ENCODE measurements at places on chromosomes 2 and 18.
A peak's percentile ranks its signal among the peaks of the same experiment; 100 is the strongest.

GRCh38 chr2:113083296-113083695 lies 15.5 kb downstream of the IL1F10 start:
- no peaks in the 10 kb centered on the region for H3K36me3 ChIP-seq
- no peak overlapping the region for H3K4me3 ChIP-seq
- no peak overlapping the region for H3K27ac ChIP-seq
- peaks cover 55% of the 10 kb centered on the region for H3K27me3 ChIP-seq

DNA sequence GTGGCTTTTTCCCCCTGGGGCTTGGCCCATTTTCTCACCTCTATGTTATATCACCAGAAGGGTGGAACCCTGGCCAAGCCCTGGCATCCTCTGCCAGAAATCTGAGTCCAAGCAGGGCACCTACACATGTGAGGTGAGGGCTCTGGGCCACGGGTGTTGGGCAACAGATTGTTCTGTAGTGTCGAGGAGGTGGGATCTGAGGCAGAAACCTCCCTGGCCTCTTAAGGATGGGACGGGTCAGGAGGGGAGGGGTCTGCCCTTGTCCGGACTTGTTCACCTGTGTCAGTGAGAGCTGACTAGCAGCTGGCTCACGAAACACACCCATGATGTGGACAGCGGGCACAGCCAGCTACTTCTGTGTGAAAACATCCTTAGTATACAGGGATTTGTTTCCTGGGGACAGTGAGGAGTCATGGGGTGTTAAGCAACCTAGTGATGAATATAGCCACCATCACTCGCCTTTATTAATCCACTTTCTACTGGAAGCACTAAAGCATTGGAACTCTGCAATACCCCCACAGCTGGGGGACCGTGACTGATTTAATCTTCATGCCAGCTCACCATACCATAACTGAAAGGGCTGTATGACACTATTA lies 35.6 kb downstream of the EPAS1 start:
- H3K4me3 ChIP-seq = no peak overlapping the region
- peak; percentile 42 for DNase-seq
- no peak overlapping the region for H3K27ac ChIP-seq
- no peaks in the 10 kb centered on the region for H3K36me3 ChIP-seq
- no peaks in the 10 kb centered on the region for H3K27me3 ChIP-seq
- H3K4me1 ChIP-seq = peaks cover 49% of the 10 kb centered on the region

- H3K4me3 ChIP-seq = no peak overlapping the region
- H3K27ac ChIP-seq = no peak overlapping the region
- H3K4me1 ChIP-seq = peaks cover 3% of the 10 kb centered on the region
- no peak for DNase-seq
- no peaks in the 10 kb centered on the region for H3K27me3 ChIP-seq
- no peaks in the 10 kb centered on the region for H3K36me3 ChIP-seq
These were observed 168.7 kb upstream of the FN1 start for GRCh38 chr2:215604606-215605005.

- H3K4me1 ChIP-seq = peaks cover 2% of the 10 kb centered on the region
- H3K27ac ChIP-seq = no peak overlapping the region
- no peaks in the 10 kb centered on the region for H3K36me3 ChIP-seq
- no peak overlapping the region for H3K4me3 ChIP-seq
- no peaks in the 10 kb centered on the region for H3K27me3 ChIP-seq
These were observed 78.6 kb upstream of the GALNT5 start for GRCh38 chr2:157178874-157179273.

GRCh38 chr18:49243391-49243790 lies 217.1 kb downstream of the DYM start:
- no peaks in the 10 kb centered on the region for H3K27me3 ChIP-seq
- H3K27ac ChIP-seq = no peak overlapping the region
- H3K4me1 ChIP-seq = peaks cover 5% of the 10 kb centered on the region
- no peak for DNase-seq
- peaks cover 9% of the 10 kb centered on the region for H3K36me3 ChIP-seq

GRCh38 chr2:187576906-187577305 lies 22.7 kb upstream of the TFPI start:
- peak; percentile 23 for DNase-seq
- H3K36me3 ChIP-seq = no peaks in the 10 kb centered on the region
- H3K27me3 ChIP-seq = no peaks in the 10 kb centered on the region

- DNase-seq = no peak
- no peaks in the 10 kb centered on the region for H3K27me3 ChIP-seq
- peaks cover 1% of the 10 kb centered on the region for H3K4me1 ChIP-seq
- H3K36me3 ChIP-seq = no peaks in the 10 kb centered on the region
- no peak overlapping the region for H3K27ac ChIP-seq
These were observed 142.7 kb downstream of the FIGN start for GRCh38 chr2:163592954-163593622.

- no peak overlapping the region for H3K27ac ChIP-seq
- no peaks in the 10 kb centered on the region for H3K36me3 ChIP-seq
- H3K27me3 ChIP-seq = no peaks in the 10 kb centered on the region
These were observed 57.0 kb downstream of the EFR3B start for GRCh38 chr2:25098670-25099486.

DNA sequence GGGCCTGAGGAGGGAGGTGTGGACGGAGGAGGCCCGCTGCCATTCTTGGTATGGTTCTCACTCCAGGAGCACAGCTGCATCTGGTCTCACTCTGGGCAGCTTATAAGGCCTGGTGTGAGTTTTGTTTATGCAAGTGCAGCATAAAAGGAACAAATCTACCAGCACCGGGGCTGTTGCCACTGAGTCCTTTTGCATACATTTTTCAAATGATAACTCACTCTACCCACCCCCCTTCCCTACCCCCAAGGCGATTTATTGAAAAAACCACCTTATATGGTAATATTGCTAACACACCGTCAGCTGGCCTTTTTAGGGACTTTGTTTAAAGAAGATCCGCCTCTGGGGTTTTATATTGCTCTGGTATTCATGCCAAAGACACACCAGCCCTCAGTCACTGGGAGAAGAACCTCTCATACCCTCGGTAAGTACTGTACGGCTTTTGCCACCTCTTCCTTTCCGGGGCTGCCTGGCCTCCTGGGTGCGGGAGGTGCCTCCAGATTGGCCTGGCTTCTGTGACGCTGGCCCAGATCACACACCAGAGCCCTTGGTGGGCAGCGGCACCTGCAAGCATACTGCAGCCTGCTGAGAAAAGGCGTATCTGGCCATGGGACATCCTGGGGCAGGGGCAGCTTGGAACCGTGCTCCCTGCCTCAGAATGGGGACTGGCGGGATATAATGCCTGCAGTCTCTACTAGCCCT lies at the start of gene ACTG2:
ACTG2 (plus strand) TSS at position 378 of the 699 bp plus-strand sequence. CDS start 8,304 bp downstream, outside the sequence.
- peak within 1 kb of the TSS; percentile 34 for H3K4me3 ChIP-seq
- peaks cover 38% of the 10 kb centered on the region for H3K4me1 ChIP-seq

GRCh38 chr18:47417807-47418206 lies 166.3 kb upstream of the SKOR2 start:
- peaks cover 5% of the 10 kb centered on the region for H3K27me3 ChIP-seq
- no peak for DNase-seq
- no peaks in the 10 kb centered on the region for H3K36me3 ChIP-seq
- no peaks in the 10 kb centered on the region for H3K4me1 ChIP-seq
- H3K27ac ChIP-seq = no peak overlapping the region
- H3K4me3 ChIP-seq = peak overlapping the region; percentile 56

DNA sequence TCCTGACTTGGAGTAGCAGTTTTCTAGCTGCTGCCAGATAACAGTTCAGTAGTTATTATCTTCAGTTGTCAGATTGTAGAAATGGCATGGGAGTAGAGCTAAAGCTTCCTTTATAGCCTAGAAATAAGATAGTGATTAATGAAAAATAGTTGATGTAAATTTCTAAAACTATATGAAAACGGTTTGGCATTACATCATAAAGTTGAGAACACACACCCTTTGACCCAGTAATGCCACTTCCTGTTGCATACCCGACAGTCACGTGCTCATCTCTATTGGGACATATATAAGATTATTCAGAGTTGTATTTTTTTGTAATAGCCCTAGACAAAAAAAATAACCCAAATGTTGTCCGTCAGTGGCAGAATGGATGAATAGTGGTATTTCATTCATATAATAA lies 39.4 kb upstream of the ASB1 start:
- H3K36me3 ChIP-seq = peaks cover 17% of the 10 kb centered on the region
- no peak overlapping the region for H3K27ac ChIP-seq
- no peak overlapping the region for H3K4me3 ChIP-seq
- no peaks in the 10 kb centered on the region for H3K27me3 ChIP-seq
- no peak for DNase-seq

- H3K4me3 ChIP-seq = no peak overlapping the region
- peak; percentile 89 for DNase-seq
- no peaks in the 10 kb centered on the region for H3K36me3 ChIP-seq
- peaks cover 22% of the 10 kb centered on the region for H3K4me1 ChIP-seq
- H3K27me3 ChIP-seq = peaks cover 16% of the 10 kb centered on the region
These were observed 10.2 kb upstream of the IMP4 start for GRCh38 chr2:130332271-130333073.

GRCh38 chr2:96556441-96557330 lies 20.1 kb downstream of the ARID5A start:
- no peaks in the 10 kb centered on the region for H3K27me3 ChIP-seq
- no peak overlapping the region for H3K4me3 ChIP-seq
- H3K4me1 ChIP-seq = peaks cover 20% of the 10 kb centered on the region
- peaks cover 15% of the 10 kb centered on the region for H3K36me3 ChIP-seq
- DNase-seq = peak; percentile 71

GRCh38 chr2:117603567-117603966 lies 210.9 kb upstream of the DDX18 start:
- no peak overlapping the region for H3K27ac ChIP-seq
- no peak for DNase-seq
- no peaks in the 10 kb centered on the region for H3K4me1 ChIP-seq

- DNase-seq = no peak
- H3K36me3 ChIP-seq = no peaks in the 10 kb centered on the region
- H3K27ac ChIP-seq = no peak within 1 kb of the TSS
These were observed at the start of gene HOXD10 for GRCh38 chr2:176115883-176116813. Gene HOXD10 (plus strand): TSS chr2:176116778. CDS start chr2:176116834, 56 bp downstream.

DNA sequence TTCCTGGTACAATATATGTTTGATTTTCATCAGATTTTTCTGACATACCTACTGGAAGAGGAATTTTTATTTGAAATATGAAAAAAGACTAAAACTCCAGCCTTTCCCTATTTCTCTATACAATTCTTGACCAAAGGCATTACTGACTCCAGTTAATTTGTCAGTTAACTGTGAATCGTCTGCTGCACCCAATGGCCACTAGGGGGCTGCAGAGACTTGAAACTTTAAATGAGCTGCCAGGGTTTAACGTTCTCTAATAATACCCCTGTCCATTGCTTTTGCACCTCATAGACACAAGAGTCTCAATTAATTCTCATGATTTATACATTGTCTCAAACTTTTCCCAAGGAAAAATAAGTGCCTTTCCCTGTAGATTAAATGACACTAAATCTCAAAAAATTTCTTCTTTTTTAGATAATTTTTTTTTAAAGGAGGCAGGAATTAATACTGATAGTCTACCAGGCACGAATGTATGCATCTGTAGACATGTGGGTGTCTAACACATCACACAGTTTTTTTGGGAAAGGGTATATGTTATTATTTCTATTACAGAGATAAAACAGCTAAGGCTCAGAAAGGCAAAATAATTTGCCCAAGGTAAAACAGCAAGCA lies 1.8 kb upstream of the ALK start:
- peaks cover 42% of the 10 kb centered on the region for H3K27me3 ChIP-seq
- DNase-seq = peak; percentile 51
- H3K4me1 ChIP-seq = peaks cover 20% of the 10 kb centered on the region
- H3K36me3 ChIP-seq = no peaks in the 10 kb centered on the region

All from mesenchymal stem cell (in vitro differentiated cells and primary cell).